AG04449 (cell line): ENCODE measurements at places on chromosomes 13 and 19.

- DNase-seq, result peak; percentile 88
Measured at GRCh38 chr19:55549500-55550320, 4.4 kb upstream of the SBK3 start.

DNA sequence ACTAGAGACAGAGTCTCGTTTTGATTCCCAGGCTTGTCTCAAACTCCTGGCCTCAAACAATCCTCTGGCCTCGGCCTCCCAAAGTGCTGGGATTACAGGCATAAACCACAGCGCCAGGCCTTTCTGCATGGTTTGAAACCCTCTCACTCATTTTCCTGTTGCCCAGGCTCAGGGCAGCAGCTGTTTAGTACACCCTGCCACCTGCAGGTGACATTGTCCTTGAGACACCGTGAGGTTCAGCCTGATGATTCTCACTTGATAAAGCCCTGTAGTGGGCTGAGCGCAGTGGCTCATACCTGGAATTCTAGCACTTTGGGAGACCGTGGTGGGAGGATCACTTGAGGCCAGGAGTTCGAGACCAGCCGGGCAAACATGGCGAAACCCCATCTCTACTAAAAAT, 12.5 kb downstream of the IL12RB1 start:
- no peak for DNase-seq

- DNase-seq, result no peak
Measured at GRCh38 chr19:3509566-3509989, 3.5 kb downstream of the FZR1 start.

GRCh38 chr13:41271456-41272285, 8.3 kb upstream of the MTRF1 start:
- DNase-seq, result no peak
